Ureter (tissue), 1 donor: ENCODE measurements at places on chromosomes 16 and 17.

- DNase-seq = no peak
Observed at GRCh38 chr16:77335652-77336234, 99.1 kb downstream of the ADAMTS18 start.

DNA sequence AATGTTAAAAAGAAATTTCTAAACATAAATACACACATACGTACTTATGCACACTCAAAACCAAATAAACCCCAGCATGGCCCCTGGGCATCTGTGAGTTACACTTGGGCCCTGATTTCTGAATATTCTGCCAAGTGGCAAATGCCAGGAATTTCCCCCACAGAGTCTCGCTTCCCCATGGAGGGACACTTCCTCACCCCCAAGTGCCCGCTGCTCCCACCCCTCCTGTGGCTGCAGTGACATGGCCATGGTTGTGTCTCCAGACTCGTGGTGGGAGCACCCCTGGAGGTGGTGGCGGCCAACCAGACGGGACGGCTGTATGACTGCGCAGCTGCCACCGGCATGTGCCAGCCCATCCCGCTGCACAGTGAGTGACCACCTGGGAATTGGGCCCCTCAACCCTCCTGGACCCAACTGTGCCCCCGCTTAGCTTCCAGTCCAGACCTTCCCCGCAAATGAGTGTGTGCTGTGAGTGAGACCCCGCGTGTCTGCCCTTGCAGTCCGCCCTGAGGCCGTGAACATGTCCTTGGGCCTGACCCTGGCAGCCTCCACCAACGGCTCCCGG lies 4.0 kb downstream of the ITGAD start:
- DNase-seq = no peak

DNA sequence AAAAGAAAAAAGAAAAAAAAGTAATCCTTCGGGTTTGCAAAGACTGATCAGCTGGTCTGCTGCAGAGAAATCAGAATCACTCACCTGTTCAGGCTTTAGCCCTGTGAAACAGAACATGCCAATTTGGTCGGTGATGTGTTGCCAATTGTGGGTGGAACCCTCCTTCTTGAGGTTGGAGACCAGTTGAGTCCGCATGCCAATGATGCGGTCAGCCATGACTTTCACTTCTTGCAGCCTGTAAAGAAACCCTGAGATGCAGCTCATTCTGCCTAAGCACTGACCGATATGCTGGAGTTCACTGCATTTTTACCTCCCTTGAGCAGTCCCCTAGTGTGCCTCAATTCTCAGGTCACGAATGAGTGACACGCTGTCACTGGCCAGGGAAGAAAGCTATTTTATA lies 24.8 kb upstream of the SLC38A7 start:
- DNase-seq = no peak

DNA sequence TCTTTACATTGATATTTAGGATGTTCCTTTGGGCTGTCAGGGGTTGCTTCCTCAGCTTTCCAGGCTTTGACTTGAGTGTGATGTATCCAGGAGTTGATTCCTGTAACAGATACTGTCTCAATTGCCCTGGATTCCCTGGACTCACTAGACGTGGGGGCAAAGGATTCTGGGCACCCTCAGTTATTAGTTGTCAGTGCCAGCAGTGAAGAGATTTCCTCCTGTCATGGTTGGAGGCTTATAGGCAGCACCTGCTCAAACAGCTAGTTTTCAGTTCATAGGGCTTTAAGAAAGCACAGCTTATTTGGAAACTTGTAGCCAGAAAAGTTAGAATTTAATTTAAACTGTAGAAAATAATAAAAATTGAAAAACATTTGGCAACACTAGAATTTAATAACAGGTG lies 9.5 kb upstream of the B4GALNT2 start:
- DNase-seq = no peak

DNA sequence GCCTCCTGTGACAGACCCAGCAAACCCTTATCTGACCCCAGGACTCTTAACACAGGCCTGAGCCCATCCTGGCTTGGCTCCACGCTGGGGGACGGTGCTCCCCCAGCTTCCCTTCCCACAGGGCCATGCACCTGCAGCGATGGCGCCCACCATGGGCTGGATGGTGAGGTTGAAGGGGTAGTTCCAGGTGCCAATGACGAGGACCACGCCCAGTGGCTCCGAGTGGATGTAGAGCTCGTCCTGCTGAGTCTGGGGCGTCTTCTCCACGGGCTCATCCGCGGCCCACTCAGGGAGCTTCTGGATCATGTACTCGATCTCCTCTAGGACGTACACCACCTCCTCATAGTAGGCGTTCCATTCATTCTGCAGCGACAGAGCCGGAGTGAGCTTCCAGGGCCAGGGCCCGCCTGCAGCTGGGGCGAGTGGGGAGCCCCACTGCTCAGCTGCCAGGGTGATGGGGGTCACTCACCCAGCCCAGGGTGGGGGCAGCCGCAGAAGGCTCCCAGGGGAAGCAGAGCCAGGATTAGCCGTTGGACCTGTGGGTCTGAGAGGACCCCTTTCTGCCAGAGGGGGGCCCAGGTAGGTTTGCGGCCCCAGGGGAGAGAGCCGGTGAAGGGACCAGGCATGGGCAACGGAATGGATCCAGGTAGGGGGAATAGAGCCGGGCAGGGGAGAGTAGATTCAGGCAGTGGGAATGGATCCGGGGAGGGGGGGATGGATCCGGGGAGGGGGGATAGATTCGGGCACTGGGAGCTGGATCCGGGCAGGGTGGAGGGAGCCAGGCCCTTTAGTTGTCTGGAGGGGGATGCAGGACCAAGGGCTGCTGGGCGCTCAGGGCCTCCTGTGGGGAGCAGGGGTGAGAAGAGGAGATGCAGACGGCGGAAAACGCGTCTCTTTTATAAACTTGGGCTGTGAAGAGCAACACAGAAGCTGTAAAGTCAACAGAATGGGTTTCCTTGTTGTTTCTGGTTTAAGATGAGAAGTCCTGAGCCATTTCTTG lies 4.7 kb downstream of the ALDH3A1 start:
- DNase-seq = no peak

- no peak for DNase-seq
Observed at GRCh38 chr17:51120357-51120738, 320 bp downstream of the SPAG9 start.

- no peak for DNase-seq
Observed at GRCh38 chr16:8258523-8258922, 331.8 kb downstream of the TMEM114 start.

- no peak for DNase-seq
Observed at GRCh38 chr16:86508947-86509758, 1.2 kb upstream of the FOXF1 start.

- DNase-seq = no peak
Observed at GRCh38 chr17:72236980-72237633, 116.3 kb downstream of the SOX9 start.

DNA sequence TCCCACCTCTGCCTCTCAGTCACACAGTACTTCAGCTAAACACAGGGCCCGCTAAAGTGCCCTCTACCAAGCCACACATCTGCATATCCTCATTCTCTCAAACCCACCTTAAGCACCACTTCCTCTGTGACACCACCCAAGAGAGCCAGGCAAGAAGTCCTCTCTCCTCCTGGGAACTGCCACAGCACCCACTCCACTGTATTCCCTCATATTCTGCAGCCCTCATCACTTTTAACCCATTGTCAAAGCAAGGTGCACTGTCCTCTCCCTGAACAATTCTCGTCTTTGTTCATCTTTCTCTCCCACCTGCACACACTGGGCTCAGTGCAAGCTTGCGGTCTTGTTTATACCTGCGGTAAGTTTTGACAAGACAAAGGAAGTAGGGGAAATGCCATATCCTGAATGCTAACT lies 13.6 kb downstream of the CHD9 start:
- DNase-seq = no peak

DNA sequence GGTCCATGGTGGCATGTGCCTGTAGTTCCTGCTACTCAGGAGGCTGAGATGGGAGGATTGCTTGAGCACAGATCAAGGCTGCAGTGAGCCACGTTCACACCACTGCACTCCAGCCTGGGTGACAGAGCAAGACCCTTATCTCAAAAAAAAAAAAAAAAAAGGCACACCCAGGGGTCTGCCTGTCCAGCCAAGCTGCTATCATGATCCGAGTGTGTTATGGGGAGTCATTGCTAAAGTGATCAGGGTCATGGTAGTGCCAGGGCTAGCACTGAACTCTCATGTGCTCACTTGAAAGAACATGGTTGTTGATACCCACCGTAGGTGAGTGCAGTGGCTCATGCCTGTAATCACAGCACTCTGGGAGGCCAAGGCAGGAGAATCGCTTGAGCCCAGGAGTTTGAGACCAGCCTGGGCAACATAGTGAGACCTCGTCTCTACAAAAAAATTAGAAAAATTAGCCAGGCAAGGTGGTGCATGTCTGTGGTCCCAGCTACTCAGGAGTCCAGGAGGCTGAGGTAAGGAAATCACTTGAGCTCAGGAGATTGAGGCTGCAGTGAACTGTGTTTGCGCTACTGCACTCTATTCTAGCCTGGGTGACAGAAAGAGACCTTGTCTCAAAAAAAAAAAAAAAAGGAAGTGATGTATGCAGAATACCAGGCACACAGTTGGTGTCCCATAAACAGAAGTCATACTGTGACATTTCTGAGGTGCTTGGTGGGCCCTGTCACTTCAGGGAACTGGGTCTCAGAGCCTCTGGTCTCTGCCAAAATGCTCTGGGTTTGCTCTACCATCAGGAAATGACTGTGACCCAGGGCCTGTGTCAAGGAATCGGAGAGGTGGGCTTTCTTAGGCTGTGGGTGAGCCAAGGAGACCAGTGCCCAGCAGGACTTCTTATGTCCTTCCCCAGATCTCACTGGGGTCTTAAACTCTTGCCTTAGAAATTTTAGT lies 2.2 kb downstream of the PRM1 start:
- DNase-seq = no peak

GRCh38 chr17:64056269-64057005 lies 36.0 kb upstream of the ICAM2 start:
- DNase-seq = no peak

DNA sequence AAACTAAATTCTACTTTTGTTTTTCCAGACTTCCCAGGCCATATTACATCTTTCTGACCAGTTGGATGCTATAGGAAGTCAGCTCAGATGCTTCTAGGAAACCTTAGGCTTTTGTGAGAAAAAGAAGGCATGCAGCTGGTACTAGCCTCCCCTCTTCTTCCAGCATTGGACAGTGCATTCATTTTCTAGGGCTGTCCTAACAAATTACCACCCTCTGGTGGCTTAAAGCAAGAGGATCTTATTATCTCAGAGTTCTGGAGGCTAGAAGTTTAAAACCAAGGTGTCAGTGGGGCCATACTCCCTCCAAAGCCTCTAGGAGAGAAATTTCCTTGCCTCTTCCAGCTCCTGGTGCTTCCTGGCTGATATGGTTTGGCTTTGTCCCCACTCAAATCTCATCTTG lies 467.8 kb downstream of the SLC39A11 start:
- no peak for DNase-seq

- DNase-seq = peak; percentile 29
Observed at GRCh38 chr16:22672830-22673210, 141.1 kb upstream of the HS3ST2 start.

- DNase-seq = no peak
Observed at GRCh38 chr17:29190039-29190438, 9.8 kb upstream of the MYO18A start.

- no peak for DNase-seq
Observed at GRCh38 chr17:38970804-38971203, 3.6 kb upstream of the FBXO47 start.

GRCh38 chr17:73678999-73679398 lies 34.8 kb upstream of the SDK2 start:
- DNase-seq = no peak

- DNase-seq = no peak
Observed at GRCh38 chr17:11404431-11405276, 163.6 kb downstream of the SHISA6 start.

DNA sequence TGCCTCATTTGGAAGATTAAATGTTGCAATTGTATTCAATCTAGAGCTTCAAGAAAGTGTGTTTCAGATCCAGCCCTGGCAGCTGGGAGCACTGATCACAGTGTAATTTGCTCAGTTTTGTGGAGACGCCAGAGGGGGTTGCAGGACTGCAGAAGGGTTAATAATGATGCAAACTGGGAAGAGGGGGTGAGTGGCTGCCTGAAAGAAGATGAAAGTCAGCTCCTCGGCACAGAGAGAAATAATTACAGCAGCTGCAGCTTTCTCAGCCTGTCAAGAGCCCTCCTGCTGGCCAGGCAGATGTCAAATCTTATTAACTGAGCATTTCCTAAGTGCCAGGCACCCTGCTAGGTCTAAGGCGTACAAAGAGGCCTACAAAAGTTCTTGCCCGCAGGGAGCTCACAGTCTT lies 97.7 kb downstream of the ZNF18 start:
- DNase-seq = no peak
